ENCODE measurements at places on chromosomes 7 and 10. TPM values are rescaled to one million over a fixed set of nuclear protein-coding genes. Genes with fewer than 3 reads are reported as not detected.

Gene SPDYE6
- total RNA-seq = not detected

Gene SFRP4
- 3.1 TPM for total RNA-seq

Gene FKBP6
- total RNA-seq = not detected

Gene NPC1L1
- total RNA-seq = 0.16 TPM

Gene MAGI2
- 24.9 TPM for total RNA-seq

Gene HMX3
- total RNA-seq = 1.1 TPM

Gene GLRX3
- 103 TPM for total RNA-seq

Gene ZNF777
- 10.0 TPM for total RNA-seq

Gene FAM24B
- not detected for total RNA-seq

Gene WBP1L
- 135 TPM for total RNA-seq

Gene SYT15B
- total RNA-seq = 1.4 TPM

Gene ACTR3C
- total RNA-seq = 8.2 TPM

Gene POLD2
- total RNA-seq = 52.6 TPM

Gene NCF1
- total RNA-seq = 5.7 TPM

Gene ZFAND2A
- 22.4 TPM for total RNA-seq

Gene WDR86
- 5.4 TPM for total RNA-seq

Gene CYP2C19
- not detected for total RNA-seq

Gene PPRC1
- 13.4 TPM for total RNA-seq

Gene VIM
- 1,717 TPM for total RNA-seq

Gene PON2
- 53.9 TPM for total RNA-seq

Gene PRSS58
- not detected for total RNA-seq

Gene PRPS1L1
- not detected for total RNA-seq

Gene AZGP1
- total RNA-seq = 128 TPM

Gene TLL2
- 0.31 TPM for total RNA-seq

Gene AMPH
- 14.7 TPM for total RNA-seq

Gene TBATA
- total RNA-seq = not detected

Gene ANKRD2
- total RNA-seq = not detected

Gene SFRP5
- 17.6 TPM for total RNA-seq

Gene RNF133
- 0.85 TPM for total RNA-seq

Gene CASTOR2
- total RNA-seq = 6.8 TPM

Gene GOLGA7B
- total RNA-seq = 0.40 TPM

All from gastroesophageal sphincter (tissue), 4 donors.